ENCODE measurements at places on chromosomes 1 and 21.
A peak's percentile ranks its signal among the peaks of the same experiment; 100 is the strongest.

DNA sequence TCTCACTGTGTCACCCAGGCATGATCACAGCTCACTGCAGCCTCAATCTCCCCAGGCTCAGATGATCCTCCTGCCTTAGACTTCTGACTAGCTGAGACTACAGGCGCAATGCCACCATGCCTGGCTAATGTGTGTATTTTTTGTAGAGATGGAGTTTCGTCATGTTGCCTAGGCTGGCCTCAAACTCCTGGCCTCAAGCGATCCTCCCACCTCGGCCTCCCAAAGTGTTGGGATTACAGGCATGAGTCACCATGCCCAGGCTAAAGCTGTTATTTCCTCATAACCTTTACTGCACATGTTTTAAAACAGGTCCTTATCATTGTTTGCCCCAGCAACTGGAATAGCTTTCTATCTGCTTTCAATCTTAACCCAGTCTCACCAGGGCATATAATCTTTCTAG lies 2.9 kb downstream of the SARS1 start:
- DNase-seq = no peak

GRCh38 chr1:146001709-146002108 lies 5.3 kb upstream of the TXNIP start:
- no peak for DNase-seq

DNA sequence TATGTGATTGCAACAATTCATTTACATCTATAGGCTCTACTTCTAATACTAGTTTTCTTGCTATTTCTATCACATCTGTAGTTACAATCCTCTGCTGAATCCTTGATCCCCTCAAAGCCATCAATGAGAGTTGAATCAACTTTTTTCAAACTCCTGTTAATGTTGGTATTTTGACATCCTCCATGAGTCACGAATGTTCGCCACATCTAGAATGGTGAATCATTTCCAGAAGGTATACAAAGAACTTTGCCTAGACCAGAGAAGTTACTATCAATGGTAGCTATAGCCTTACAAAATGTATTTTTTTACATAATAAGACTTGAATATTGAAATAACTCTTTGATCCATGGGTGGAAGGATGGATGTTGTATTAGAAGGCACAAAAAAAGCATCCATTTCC lies 110.0 kb downstream of the AMY1C start:
- no peak for DNase-seq

DNA sequence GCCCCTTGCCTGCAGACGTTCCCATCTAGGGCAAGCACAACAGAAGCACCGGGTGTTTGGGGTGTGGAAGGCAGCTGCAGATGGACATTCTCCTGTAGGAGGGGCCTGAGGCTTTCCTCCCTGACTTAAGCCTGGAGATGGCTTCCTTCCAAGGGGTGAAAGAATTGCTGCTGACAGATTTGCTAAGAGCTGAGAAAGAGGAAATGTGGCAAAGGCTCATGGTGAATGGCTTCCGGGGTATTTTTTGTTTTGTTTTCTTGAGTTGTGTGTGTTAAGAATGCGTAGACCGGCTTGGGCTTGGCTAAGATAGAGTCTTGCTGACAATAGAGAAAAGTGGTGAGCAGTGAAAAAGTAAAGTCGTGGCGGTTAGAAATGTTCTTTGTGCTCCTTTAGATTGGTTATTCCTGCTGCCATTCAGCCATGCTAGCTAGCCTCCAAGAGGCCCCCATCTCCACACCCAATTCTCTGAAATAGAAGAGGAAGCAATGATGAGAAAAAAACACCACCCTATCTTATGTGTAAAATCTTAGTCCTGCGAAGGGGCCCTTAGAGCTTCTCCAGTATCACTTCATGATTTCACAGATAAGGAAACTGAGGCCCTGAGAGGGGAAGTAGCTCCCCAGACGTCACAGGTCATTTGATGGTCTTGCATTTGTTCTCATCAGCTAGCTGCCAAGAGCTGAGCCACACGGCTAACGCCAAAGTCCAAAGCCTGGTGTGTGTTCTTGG lies 36.9 kb downstream of the EIF2D start:
- DNase-seq = peak; percentile 97

GRCh38 chr1:54459140-54459539 lies 52.9 kb upstream of the SSBP3 start:
- no peak for DNase-seq

- DNase-seq = no peak
Measured at GRCh38 chr1:55063577-55063942, 24.2 kb downstream of the PCSK9 start.

DNA sequence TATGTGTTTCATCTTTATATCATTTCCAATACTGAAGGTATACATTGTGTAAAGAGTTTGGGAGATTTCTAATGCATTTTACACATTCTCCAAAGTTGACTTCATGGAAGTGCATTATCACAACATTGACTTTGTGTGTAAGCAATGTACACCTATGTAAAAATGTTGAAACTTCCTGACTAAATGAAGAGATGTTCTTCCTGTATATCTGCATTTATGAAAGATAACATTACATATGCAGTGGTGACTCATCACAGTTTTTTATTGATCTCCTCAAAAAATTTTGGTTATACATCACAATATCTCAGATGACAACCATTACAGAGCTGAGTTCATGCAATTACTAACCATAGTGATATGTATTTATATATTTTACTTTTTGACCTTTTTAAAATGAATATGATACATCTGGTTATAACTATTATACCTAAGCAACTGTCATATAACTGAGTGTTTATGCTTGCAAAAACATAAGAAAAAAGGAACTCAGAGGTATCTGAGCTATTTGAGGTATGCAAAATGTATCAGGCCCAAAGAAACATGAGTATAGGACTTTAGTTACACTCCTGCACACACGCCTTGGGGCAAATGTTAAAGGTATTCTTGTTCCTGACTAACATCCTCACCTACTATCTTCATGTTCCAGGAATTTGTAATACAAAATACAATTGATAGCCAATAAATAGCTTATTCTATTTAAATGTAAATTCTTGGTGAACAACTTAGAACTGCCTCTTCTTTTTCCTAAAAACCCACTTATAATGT lies 88.2 kb upstream of the OLFM3 start:
- DNase-seq = no peak

GRCh38 chr1:8276173-8276914 lies 41.6 kb upstream of the SLC45A1 start:
- no peak for DNase-seq

DNA sequence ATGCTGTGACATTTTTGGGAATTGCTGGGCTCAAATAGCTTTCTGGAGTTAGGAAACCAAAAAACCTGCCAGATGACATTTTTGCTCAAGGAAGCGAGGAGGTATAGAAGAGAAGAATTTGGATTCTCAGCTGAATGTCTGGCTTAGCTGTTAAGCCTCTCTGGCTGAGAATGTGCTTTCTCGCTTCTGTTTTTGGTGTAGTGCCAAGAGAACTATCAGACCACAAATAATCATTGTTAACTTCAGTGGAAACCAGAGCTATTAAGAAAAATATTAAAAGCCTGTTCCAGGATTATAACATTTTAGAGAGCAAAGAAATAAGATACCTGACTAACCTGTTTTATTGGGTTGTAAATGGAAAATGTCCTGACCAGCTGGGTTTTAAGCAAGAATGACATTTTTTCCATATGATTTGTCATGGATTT lies 39.5 kb upstream of the DIPK1A start:
- DNase-seq = no peak

DNA sequence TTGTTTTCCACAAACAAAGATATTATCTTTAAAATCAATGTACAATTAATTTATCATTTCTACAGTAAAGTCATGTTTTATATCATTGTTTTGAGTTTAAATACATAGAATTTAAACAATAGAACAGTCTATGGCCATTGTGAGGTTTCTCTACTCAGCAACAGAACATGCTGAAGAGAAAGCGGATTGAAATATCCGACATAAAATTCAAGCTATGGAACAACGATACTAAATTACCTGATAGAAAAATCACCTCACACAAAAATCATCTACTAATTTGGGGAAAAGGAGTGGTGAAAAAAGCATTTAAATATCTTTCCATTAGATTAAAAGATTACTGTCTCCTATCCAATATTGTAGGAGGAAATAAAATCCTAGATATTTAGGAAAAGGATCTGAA lies 12.6 kb downstream of the CDKN2C start:
- DNase-seq = no peak

DNA sequence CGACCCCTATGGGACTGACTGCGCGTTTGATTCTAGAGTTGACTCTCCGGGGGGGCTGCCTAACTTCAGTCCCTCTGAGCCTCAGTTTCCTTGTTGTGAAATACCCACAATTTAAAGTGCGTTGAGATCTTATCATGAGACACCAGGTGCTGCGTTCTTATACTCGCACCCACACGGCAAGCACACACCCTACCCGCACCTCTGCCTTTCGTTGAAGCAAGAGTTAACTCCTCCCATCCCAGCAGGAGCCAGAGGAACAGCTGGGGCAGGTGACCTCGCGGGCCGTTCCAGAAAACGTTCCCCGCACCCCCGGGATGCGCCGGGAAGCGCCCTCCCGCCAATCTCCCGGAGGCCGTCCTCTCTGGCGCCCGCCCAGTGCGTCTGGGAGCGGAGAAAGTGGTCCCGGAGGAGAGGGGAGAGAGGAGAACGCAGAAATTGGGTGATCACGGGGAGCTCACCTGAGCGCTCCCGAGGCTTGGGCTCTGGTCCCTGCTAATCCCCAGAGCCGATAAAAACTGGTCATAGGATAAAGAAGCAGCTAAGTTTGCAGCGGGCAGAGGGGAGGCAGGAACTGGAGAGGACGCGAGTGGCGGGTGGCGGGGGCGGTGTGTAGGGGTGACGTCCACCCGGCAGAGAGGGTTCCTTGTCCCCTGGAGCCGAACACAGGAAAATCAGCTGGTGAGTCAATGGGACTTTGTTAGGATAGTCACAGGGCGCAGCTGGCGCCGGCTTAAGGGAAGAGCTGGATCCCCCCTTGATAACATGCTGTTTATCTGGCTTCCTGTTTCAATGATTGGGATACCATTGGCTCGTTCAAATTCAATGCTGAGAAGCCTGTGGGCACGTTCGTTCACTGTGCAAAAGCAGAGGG lies 869 bp downstream of the NAV1 start:
- peak; percentile 62 for DNase-seq

All from Kasumi-1 (cell line).